ENCODE measurements at places on chromosomes 7 and 10.
A peak's percentile ranks its signal among the peaks of the same experiment; 100 is the strongest.

GRCh38 chr7:112505495-112505894 lies 24.7 kb downstream of the LSMEM1 start:
- DNase-seq: no peak

DNA sequence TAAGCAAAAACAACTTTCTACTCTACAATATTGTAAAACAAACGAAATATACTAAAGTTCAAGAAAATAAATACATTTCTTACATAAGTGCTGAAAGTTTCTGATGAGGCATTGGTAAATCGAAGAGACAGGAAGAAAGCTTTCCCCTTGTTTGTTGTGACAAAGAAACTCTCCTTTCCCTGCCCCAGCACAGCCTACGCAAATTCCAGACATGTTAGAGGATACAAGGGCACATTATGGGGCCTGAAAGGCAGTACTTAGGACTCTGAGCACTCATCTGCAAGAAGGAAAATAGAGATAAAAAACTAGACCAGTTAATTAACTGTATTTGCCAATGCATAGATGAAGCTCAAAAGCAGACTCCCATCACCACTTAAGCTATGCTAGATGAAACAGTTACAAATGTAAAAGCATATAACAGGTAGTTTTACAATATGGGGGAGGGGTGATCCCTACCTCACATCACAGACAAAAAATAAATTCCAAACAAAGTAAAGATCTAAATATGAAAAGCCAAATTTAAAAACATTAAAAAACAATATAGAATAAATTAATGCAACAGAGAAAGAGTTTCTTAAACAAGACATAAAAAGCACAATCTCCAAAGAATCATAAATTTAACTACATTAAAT lies 21.8 kb downstream of the ARHGAP19 start:
- no peak for DNase-seq

DNA sequence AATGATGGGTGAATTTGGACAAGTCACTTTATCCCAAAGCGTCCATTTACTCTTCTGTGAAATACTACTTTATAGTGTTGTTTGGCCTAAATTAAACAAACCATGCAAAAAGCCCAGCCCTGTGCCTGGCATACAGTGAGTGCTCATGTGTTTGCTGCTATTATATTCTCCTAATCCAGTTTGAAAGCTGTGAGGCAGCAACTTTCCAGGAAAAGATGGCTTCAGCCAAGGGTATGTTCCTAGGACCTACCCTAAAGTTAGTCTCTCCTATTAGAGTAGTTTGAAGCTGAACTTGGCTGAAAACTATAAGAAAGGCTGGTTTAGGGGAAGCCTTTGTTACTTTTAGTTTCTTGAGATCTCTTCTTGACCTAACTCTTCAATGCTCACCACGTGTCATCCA lies 19.9 kb downstream of the ACSL5 start:
- DNase-seq: no peak

DNA sequence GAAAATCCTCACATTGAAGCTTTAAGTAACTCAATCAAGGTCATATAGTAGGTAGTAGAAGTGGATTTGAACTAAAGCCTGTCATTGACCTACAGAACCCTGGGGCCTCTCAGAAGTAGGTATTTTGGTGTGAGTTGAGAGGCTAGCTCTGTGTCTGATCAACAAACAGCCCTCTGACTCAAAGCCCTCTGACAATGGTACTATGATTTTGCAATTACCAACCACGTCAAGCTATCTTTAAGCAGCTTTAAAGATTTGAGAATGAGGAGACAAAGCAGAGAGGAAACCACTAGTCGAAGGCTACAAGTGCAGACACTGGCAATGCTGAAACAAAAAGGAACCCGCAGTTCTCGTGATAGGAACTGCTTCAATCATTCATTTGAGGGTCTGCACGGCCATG lies 19.0 kb upstream of the PDE1C start:
- no peak for DNase-seq

- DNase-seq: no peak
Observed at GRCh38 chr10:1398626-1399410, 338.5 kb downstream of the ADARB2 start.

DNA sequence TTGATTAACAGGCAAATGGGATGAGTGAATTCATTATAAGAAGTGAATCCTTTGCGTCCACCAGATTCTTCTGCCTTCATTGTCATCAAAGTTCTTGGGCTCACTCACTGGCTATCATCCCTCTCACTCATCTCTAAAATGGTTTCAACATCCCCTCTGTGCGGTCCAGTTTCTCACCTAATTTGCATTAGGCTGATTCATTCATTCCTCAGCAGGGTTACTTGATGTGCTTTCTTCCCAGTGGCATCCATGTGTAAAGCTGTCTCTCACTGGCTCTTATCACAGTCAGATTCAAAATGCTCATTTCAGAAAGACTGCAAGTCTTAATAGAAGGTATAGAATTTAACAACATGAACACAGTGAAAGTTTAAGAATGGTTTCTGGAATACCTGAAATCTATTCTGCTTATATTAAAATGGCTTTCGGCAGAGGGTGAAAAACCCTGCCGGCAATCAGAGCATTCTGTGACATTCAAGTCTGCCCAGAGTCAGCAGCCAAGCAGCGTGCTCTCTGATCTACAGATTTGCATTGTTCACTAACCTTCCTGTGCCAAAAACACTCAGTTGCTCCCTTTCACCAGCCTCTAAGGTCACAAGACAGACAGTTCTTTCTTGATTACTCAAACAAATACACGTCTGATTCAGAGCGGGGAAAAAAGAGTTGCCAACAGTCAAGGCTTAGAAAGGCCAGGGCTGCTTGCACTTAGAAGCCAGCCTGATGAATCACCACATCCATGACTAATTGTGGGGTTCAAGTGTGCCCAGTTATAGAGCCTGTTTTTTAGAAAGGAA lies 106.7 kb downstream of the TES start:
- peak; percentile 20 for DNase-seq

DNA sequence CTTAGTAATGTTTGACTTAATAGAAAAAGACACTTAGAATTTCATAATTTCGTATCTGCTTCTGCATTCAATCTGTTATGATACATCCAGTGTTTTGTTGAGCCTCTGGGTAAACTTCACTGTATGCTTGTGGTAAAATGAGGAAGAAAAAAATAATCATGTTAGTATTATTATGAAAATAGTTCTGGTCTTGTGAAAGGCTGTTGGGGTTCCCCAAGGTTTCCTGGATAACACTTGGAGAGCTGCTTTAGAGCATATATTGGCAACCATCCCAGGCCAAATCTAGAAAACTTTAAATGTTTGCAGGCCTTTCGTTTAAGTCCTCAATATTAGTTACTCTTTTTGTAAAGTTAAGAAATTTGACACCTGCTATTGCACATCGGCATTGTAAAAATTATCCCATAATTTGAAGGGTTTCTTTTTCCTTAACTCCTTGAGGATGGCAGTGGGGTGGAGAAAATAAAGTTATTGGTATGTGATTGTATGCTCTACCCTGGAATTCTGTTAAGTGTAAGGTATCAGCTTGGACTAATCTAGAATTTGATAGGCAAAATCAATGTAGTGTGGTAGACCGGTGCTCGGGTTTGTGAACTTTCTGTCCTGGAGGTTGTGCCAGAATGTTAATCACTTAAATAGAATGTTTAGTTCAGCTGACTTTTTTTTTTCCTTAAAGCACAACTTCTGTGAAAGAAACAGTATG lies 54.5 kb downstream of the WAC start:
- DNase-seq: no peak

DNA sequence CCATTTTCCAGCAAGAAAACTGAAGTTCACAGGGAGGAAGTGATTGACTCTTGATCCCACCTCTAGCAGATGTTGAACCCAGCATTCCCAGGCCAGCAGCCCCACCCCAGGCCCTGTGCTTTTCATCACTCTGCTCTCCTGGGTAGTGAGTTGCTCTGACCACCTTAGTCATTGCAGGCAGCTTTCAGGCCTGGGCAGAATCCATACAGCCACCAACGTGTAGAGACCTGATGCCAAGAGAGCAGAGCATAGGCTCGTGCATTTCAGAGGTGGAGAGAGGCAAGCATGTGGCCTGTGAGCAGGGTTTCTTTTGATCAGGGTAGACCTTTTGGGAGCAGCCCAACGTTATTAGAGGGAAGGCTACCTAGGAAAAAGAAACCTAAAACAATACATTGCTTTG lies 334.6 kb downstream of the PTEN start:
- DNase-seq: no peak

GRCh38 chr10:117217196-117217761 lies 20.0 kb downstream of the KCNK18 start:
- DNase-seq: no peak

GRCh38 chr7:104700336-104700735 lies 313.7 kb upstream of the KMT2E start:
- no peak for DNase-seq

DNA sequence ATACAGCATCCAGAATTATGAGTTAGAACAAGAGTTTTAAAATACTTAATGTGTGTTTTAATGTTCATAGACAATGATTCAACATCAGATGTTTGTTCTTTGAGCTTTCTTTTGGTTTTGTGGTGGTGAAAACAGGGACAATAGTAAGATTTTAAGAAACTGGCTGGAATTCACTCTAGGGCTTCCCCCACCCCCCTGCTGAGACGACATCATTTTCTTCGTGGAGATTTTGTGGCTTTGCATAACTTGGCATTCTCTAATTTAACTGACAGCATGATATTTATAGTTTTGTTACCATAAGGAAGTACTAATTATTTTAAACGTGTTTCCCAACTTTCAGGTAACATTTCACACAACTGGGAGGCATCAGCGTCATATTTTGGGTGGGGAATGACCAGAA lies 184.1 kb downstream of the BICC1 start:
- no peak for DNase-seq

DNA sequence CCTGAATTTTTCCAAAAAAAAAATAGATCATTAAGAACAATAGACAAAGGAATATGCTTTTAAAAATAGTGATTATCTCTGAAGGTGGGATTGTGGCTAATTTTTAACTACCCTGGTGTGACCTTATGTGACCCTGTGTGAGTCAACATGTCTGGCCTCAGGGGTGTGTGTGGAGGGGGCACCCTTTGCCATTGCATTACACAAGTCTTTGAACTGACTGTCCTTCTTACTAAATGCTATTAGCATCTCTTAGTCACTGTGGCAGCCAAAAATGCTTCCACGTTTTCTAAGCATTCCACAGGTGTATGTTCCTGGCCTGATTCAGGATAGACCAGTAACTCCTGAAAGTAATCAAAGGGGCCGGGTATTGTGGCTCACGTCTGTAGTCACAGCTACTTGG lies 175.4 kb downstream of the MGMT start:
- DNase-seq: no peak

- no peak for DNase-seq
Observed at GRCh38 chr10:50387732-50388073, 136.4 kb upstream of the ASAH2 start.

GRCh38 chr10:117419921-117420320 lies 44.7 kb upstream of the PDZD8 start:
- no peak for DNase-seq

- no peak for DNase-seq
Observed at GRCh38 chr10:124271676-124272075, 147.0 kb downstream of the OAT start.

DNA sequence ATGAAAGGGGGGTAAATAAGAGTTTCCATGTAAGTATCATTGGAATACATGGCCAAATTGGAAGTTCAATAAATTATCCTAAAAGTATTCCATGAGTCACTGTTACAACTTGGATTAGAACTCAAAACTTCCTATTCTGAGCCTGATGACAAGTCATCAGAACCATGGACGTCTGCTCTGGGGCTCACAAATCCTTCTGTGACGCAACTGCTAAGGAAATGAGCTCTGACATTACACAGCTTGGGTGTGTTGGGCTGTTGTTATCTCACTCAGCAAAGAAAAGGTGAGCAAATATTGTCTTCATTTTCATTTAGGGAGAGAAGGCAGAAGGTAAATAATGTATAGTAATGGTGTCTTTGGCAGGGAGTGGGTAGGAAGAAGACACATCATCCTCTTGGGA lies 214.8 kb upstream of the ADO start:
- no peak for DNase-seq
